ENCODE measurements at places on chromosomes 11 and 22.

DNA sequence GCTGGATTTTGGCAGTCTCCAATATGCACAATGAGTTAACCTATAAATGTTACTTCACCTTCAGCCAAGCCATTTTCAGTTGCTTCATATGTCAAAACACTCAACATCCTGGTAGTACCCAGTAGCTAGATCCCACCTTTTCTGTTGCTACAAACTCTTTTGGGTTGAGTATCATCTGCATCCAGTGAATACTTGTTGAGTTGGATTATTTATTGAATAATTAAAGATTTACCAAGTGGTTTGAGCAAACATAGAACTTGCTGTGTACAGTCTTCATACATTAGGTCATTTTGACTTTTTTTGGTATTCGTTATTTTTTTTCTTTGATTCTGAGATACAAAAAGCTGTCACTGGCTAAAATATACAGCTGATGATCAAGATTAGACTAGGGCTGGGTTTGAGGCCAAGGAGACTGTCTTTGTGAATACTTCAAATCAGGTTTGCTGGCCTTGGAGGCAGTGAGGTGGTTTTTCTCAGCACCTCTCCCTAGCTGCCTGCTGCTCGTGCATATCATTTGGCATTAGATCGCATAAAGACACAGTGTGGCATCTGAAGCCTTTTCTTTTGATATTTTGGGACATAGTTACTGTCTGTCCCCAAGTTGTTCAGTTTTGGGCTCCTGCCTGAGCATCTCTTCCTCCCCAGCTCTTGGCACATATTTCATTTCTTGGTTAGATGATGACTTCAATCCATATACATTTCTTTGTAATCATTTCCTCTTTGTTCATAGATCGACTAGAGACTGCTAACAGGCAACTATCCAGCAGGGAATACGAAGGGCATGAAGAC is 62.8 kb downstream of the AMOTL1 start:
- no peak for DNase-seq

- DNase-seq, result peak; percentile 95
These were observed at the start of gene SCN3B for GRCh38 chr11:123654566-123655081. SCN3B (minus strand) TSS chr11:123654624; CDS start chr11:123653801, 823 bp downstream.

GRCh38 chr11:111554532-111554931 is 14.0 kb downstream of the LAYN start:
- no peak for DNase-seq

DNA sequence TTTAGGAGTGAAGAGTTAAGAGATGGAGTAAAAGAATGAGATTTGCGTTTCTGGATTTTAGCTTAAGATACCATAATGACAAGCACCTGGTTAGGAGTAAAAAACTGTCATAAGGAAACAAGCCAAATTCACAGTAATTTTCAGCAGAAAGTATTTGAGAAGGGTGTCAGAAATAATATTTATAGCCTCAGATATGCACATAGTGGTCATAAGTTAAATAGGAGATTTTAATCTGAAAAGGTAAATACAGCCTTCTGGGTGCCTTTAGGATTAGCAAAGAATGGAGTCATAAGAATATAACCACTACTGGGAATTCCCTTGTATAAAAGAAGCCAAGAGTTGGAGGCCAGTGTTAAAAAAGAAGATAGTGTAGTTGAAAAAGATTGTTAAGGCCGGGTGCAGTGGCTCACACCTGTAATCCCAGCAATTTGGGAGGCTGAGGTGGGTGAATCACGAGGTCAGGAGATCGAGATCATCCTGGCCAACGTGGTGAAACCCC is 160.1 kb downstream of the SWAP70 start:
- no peak for DNase-seq

DNA sequence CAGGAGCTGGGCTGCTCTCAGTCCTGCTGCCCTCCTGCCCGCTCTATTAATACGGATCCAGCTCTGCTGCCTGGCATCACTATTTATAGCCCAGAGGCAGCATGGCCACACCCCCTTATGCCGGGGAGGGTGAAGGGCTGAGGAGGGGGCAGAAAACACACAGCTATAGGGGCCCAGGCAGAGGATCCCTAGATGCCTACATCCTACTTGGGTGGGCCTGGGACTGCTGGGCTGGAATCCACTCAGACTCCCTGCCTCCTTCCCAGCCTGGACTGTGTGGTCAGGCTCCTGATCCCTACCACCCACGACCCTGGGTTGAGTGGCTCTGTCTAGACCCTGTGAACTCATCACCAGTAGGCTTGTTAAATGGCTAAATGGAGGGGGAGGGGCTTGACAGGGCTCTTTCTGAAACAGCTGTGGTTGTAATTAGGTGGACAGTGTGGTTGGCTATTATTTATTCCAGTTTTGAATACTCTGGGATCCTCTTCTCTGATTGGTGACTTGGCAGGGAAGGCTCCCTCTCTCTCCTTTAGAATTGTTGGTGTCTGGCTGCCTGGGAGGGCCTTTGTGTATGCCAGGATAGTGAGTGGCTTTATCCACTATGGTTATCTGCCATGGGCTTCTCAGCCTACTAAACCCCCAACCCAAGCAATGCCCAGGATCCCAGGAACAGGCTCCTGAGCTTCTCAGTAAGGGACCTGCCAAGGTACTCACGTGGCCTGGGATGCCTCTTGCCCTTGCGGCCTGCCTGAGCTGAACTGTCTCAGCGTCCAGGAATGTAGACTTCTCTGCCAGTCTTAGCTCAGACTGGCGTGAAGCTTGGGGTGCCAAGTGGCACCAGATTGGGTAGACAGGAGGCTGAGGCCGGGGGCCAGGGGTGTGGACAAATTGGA is 15.2 kb downstream of the PHLDB1 start:
- DNase-seq, result peak; percentile 23

DNA sequence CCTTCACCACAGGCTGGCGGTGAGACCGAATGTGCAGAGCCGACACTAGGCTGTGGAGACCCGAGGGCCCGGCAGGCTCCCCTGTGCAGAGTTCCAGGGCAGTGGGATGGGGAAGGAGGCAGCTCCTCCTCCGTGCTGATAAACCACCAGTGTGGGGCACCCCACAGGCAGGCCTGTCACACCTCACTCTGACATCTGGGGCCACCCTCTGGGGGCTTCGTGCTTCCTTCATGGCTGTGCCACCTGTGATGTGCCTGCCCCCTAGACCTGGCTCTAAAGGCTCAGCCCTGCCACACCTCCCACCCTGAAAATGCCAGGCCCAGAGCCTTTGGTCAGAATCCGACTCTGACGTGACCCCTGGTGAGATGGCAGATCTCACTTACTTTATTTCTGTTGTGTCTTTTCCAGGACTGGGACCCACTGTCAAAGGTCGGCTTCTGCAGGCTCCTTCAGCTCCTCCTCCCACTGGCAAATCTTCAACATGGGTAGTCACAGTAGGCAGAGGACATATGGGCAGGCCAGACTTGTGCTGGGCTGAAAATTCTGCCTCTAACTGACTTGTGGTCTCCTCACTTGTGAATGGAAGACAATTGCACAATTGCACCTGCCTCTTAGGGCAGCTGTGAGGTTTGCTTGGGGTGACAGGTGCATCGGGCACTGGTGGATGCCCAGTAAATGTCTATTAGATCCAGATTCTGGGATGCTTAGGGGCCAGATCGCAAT is 46.2 kb upstream of the TSKU start:
- DNase-seq, result no peak

GRCh38 chr11:65381716-65382032 is 772 bp downstream of the SLC25A45 start:
- no peak for DNase-seq

DNA sequence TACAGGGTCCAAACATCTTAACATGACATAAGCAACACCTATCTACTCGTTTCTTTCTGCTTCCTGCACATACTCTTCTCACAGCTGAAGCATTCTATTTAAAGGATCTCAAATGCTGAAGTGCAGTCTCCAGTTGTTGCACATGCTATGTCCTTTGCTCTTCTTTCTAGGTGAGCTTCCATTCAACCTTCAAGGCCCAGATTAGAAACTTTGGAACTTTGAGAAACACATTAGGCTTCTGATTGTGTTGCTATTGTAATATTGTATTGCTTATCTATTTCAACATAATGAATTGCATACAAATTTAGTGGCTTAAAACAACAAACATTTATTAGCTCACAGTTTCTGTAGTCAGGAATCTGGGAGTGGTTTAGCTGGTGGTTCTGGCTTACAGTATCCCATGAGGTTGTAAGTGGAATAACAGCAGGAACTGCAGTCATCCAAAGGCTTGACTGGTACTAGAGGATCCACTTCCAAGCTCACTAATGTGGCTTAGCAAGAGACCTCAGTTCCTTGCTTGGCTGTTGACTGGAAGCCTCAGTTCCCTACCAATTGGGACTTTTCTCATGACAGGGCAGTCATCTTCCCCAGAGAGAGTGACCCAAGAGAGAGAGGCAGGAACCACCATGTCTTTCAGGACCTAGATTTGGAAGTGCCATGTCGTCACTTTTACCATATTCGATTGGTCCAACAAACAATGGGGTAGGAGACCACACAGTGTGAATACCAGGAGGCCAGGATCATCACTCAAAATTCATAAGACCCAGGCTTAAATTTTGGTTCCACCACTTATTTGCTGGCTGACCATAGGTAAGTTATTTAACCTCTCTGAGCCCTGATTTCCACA is 27.2 kb upstream of the RASSF10 start:
- no peak for DNase-seq

- DNase-seq, result no peak
These were observed 18.5 kb downstream of the SLC35F2 start for GRCh38 chr11:107840129-107840484.

GRCh38 chr22:33909911-33910310 is 10.4 kb downstream of the LARGE1 start:
- DNase-seq, result no peak

- DNase-seq, result no peak
These were observed 77.7 kb downstream of the ME3 start for GRCh38 chr11:86594746-86595145.

Data from ELF-1 (cell line).